ENCODE measurements at places on chromosomes 3 and 15.

DNA sequence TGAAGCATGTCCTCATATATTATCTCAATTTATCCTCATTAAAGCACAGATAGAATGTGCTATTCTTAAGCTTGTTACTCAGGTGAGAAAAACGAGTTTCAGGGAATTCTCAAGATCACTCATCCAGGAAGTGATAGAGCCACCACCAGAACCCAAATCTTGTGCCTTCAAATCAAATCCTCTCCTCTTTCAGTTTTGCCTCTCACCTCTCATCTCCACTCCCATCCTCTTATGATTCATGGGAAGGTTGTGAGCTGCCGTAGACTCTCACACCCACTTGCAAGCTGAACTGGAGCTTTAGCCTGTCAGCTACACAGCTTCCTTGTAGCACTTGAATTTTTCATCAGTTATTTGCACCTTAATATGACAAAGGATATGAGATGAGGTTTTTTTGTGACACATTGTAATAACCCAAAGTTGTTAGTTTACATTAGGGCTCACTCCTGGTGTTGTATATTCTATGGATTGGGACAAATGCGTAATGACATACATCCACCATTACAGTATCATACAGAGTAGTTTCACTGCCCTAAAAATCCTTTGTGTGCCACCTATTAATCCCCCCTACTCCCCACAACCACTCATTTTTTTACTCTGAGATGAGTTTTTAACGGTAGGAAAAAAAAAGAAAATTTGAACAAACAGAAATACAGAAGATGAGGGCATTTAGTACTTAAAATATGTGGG, 25.7 kb downstream of the GPR15 start:
- no peak for DNase-seq

DNA sequence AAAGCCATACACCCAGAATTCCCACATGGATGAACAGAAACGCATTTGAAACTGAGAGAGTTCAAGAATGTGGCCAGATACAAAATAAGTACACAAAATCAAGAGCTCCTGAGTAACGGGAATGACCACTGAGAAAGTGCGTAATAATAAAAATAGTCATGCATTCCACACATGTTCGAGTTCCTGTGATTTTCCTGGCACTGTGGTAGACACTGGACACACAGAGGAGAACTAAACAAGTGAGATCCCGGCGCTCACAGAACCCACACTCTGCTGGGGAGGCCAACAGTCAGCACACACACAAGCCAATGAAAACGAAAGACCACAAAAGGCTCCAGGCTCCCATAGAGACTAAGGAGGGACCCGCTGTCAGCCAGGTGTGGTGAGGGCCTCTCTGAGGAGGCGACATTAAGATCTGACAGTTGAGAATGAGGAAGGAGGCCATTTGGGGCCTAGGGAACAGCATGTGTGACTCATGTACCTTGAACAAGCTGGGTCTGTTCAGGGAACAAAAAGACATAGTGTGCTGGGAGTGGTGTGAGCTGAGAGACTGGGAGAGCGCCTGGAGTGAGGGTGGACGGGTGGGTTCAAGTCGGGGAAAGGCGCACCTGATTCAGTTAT, 5.1 kb downstream of the FAM107A start:
- DNase-seq = no peak

DNA sequence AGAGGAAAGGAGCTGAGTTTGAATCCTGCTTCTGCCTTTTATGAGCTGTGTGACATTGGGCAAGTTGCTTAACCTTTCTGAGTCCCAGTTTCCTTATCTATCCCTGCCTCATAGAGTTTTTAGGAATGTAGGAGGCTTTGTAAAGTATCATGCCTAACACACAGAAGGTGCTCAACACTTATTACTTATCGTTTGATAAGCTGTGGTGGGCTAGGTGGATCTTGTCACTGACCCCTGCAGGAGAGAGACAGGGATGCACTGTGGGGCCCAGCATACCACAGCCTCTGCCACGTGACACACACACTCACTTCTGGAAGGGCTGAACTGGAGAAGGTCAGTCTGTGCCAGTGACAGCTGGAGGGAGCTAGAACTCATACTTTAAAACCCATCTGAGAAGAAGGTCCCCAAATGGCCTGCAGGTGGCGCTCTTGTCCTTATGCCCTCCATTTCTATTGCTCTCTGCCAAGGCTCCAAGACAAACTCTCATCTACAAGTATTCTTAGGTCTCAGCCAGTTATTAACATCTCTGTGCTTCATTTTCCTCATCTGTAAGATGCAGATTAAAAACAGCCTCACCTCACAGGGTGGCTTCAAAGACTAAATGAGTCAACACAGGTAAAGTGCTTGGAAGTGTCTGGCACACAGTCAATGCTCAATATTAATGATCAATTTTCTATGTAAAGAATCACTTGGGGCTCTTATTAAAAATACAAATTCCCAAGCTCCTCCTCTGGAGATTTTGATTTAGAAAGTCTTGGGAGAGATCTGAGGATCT, 57.5 kb upstream of the HACD2 start:
- DNase-seq = peak; percentile 77

GRCh38 chr3:149277331-149277813, 55.7 kb upstream of the CP start:
- peak; percentile 56 for DNase-seq

GRCh38 chr3:141114179-141114745, 63.1 kb downstream of the SPSB4 start:
- no peak for DNase-seq

GRCh38 chr3:79367066-79367465, 400.7 kb downstream of the ROBO1 start:
- DNase-seq = peak; percentile 65

GRCh38 chr3:50174517-50174895, 16.9 kb upstream of the GNAT1 start:
- no peak for DNase-seq

DNA sequence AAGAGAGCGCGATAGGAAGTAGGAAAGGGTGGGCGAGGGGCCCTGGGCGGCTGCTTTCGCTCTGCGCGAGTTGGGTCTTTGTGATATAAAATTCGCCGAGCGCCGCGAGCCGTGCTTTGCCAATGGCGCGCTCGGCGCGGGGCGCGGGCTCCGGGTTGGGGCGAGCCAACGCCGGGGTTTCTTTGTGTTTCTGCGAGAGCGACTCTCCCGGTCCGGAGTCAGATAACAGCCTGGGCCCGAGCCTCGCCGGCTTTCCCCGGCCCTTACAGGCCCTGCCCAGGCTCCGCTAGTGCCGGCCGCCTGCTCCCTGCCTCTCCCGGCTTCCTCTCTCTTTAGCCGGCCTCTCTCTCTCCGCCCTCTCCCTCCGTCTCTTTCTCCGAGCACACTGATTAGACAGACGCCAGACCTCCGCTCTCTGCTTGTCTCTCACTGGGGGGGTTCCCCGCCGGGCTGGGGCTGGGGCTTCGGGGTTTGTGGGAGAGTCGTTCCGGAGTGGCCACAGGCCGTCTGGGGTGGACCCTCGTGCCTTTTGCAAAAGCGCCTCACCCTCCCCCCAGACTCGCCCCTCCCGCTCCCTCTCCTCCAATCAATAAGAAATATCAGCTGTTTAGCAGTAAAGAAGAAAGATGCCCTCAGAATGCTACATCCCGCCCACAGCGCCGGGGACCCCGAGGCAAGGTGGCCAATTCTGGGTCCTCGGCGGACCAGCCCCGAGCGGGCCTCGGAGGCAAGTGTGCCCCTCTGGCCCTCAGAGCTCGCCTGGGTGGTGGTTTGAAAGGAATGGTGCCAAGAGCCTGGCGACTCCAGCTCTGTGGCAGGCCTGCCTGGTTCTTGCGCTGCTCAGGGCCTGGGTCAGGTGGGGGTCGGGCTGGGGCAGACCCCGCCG, 2.9 kb downstream of the NR2F2 start:
- DNase-seq = peak; percentile 59

GRCh38 chr3:149339931-149340309, 6.5 kb upstream of the TM4SF18 start:
- DNase-seq = peak; percentile 86

DNA sequence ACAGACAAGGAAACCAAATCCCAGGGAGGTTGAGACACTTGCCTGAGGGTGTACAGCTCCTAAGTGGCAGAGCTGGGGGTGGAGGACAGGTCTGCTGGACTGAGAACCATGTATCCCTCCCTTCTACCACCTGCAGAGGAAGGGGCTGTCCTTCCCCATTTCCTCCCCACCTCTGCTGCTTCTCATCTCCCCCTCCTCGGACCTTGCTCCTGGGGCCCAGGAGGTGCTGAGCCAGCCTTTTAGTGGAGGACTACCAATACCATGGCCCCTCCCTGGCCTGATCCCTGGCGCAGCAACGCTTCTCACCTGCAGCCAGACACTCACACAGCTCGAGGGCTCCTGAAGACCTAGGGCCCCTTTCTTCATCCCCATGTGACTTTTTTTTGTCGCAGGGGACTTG, 50.4 kb downstream of the IDH2 start:
- DNase-seq = no peak

GRCh38 chr15:92984161-92984560, 84.0 kb downstream of the CHD2 start:
- DNase-seq = no peak

DNA sequence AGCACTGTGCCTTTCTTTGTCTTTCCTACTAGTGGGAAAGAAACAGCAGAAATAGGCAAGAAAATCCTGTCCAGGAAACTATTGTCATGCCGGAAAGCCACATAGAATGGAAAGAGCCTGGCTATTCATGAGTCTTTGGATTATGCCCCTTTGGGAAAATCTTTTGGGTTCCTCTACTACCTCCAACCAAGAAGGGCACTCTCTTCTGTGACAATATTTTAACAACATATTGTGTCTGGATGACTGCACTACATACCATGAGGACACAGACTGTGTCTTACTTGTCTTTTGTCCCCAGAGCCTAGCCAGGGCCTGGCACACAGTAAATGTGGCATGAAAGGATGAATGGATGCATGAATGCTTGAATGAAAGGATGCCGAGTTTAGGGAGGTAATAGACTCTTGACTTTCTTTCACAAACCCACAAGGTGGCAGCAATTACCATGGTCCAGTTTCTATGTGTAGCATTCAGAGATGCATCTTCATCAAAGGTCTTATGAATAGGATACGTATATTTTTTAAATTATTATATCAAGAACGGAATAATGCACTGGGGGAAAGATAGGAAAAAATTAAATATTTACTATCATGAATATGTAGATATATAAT, 30.3 kb downstream of the ARL14 start:
- peak; percentile 75 for DNase-seq

DNA sequence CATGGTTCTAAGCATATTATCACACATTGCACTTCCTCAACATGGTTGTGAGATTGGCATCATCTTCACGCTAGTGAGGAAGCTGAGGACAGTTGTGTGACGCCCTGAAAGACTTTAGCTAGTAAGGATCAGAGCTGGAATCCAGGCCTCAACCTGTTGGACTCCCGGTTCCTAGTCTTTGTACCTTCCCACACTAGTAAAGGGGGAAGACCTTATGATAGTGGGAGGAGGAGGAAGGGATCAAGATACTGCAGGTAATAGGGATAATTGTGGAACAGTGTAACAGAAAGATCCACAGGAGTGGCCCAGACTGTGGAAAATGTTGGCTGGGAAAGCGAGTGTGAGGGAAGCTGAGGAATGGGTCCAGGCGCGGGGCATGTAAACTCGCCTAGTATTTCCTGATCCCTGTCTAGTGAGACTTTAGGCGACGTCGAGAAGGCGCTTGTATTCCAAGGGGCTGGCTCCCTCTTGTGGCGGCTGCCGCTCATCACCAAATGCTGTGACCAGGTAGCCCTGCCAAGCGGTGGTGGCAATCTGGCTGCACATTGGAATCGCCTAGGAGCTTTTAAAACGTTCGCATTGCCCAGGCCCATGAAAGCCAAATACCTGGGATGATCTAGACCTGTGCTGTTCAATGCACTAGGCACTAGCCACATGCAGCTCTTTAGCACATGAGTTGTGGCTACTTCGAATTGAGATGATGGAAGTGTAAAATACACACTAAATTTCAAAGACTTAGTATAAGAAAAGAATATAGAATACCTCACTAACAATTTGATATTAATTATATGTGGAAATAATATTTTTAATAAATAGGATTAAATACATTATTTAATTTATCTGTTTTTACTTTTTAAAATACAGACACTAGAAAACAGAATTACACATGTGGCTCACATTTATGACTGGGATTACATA, 38.8 kb upstream of the CLDN18 start:
- DNase-seq = peak; percentile 86

All from adipocyte (in vitro differentiated cells).